ENCODE measurements at places on chromosomes 2 and 18.

DNA sequence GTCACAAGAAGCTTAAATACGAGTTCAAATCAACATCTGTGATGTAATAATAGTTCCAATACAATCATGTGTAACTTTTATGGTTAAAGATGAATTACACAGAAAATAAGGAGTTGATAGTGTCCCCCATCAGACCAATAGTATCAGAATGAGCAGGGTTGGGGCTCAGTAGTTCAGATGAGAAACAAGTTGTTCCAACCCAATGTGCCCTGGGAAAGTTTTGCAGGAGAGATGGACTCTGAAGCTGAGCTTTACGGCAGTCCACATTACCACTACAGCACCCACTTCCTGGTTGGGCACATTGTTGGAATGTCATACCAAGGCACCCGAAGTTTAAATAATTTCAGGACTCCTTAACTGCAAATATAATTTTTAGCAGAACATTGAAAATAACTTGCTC is 12.1 kb upstream of the CXCR4 start:
- DNase-seq: no peak

DNA sequence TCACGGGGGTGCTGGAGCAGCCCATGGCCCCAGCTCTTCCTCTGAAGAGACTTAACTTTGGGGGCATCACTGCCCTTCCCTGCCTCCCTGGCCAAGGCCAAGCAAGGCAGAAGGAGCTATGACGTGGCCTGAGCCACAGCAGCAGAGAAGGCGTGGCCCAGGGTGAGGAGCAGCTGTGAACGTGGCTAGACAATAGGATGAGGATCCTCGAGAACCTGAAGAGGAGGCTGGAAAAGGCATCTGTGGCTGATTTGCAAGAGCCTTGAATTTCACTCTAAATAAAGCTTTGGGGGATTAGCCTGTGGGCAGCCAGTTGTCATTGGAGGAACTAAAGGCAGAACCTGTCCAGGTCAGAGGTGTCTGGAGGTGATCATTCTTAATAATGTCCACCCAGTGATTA is 652.9 kb upstream of the ID2 start:
- DNase-seq: no peak

DNA sequence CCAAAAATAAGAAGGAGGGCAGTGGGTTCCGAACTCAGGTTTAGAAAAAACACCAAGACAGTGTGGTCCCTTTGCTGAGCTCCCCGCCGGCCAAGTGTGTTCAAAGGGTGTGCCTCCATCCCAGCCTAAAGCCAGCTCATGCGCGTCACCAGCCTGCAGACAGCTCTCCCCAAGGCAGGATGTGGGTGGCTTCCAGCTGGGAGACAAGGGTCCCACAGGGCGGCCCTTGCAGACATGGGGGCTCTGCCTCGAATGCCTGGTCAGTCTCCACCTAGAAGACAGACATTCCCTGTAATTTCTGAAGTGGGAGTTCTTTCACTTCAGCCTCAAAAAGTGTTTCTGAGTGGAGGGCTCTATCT is 135.8 kb upstream of the GPC1 start:
- DNase-seq: no peak

DNA sequence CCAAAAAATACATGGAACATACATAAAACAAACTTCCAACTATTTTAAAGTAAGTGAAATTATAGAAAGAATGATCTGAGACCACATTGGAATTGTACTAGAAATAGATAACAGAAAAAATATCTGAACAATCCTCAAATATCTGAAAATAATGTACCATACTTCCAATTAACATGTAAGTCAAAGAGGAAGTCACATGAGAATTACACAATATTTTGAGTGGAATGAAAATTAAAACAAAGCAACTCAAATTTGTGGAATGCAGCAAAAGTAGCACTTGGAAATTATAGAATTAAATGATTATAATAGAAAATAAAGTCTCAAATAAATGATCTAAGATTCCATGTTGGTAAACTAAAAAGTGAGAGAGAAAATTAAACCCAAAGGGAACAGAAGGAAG is 38.3 kb upstream of the CTIF start:
- DNase-seq: no peak

- DNase-seq: peak; percentile 86
Observed at GRCh38 chr2:33069894-33070651, 123.3 kb downstream of the LTBP1 start.

- no peak for DNase-seq
Observed at GRCh38 chr2:6971502-6971901, 54.3 kb downstream of the RNF144A start.

DNA sequence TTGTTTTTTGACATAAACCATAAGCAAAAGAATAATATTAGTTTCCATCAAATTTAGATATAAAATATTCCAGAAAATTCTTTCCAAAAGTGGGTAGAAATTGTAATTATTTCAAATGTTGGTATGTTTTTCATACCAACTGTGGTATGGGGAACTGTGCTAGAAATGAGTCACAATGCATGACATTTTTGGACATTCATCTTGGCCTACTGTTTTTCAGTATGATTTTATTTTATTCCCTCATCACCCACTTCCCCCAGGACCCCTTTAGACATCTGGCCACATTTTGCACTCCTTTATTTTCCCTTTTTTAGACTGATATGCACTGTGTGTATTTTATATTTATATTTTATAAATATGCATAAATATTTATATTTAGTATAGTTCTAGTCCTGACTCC is 97.1 kb downstream of the DPP4 start:
- no peak for DNase-seq

DNA sequence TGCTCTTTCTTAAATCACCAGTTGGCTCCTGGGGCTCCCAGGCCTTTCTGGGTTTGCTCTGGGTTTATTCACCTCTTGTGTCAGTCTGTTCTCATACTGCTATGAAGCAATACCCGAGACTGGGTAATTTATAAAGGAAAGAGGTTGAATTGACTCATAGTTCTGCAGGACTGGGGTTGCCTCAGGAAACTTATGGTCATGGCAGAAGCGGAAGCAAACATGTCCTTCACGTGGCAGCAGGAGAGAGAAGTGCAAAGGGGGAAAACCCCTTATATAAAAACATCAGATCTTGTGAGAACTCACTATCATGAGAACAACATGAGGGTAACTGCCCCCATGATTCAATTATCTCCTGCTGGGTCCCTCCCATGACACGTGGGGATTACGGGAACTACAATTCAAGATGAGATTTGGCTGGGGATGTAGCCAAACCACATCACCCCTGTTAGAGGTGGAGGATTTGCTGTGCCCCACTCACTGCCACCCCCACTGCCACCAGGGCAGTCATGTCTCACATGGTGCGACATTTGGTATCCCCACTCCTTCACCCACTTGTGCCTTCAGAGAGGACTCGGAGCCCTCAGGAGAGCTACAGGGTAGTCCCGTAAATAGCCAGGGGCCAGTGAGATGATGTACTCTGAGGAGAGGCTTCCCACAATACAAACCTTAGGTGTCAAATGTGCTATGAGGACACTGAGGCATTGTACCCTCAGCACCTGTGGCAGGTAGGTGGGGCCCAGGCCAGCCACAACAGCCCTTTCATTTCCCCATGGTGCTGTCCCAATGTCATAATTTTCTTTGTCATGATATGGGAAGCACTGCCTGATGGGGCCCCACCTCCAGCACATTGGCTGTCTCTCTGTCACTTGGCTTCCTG is 35.7 kb downstream of the CDC42EP3 start:
- DNase-seq: no peak

DNA sequence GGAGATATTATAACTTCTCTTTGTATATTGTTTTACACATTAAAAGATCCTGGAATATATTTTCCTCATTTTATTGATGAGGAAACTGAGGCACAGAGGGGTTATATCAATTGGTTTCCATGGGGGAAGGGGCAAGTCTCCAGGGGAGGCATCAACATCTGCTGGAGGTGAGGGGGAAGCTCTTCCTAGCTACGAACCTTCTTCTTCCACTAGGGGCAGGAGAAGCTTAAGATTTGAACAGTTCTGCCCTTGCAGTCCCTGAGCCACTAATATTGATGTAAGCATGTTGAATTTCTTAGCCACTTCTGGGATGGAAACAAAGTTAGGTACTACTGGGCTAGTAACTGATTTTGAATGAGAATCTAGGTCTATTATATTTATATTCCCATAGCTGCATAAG is 140.1 kb upstream of the AQP4 start:
- DNase-seq: no peak

GRCh38 chr2:1833726-1834125 is 89.4 kb upstream of the PXDN start:
- DNase-seq: no peak

GRCh38 chr2:191405546-191405945 is 160.3 kb downstream of the MYO1B start:
- DNase-seq: no peak

DNA sequence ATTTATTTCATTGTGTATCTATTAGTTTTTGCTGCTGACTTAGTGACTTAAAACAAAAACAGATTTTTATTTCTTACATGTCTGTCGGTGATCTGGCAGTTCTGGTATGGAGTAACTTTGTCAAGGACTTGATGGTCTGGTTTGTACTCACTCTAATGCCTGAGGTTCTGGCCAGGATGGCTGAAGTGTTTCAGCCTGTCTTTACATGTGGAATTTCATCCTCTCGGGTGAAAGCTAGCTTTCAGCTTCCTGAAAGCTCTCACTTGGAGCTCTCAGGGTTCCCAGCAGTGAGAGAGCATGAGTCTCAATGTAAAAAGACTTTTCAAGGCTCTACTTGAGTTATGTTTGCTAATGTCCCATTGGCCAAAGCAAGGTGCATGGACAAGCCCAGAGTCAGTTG is 216.4 kb downstream of the NR4A2 start:
- DNase-seq: no peak

- DNase-seq: no peak
Observed at GRCh38 chr2:28048341-28048740, 157.8 kb downstream of the BABAM2 start.

DNA sequence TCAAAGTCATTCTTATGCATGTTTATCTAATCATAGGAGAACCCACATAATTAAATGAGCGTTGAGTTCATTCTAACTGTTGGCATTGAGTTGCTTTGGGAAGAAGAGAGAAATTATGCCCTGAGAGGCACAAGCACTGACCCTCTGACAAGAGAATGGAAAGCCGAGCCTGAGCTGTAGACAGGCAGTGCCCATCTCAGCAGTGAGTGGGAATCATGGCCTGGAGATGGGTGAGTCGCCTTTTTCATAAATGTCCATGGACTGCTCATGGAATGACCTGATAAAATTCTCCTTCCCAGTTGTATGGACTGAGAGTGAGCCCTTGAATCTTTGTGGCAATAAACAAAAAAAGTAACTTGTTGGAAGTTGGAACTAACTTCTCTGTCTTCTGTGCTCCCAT is 21.4 kb upstream of the MYO3B start:
- no peak for DNase-seq

DNA sequence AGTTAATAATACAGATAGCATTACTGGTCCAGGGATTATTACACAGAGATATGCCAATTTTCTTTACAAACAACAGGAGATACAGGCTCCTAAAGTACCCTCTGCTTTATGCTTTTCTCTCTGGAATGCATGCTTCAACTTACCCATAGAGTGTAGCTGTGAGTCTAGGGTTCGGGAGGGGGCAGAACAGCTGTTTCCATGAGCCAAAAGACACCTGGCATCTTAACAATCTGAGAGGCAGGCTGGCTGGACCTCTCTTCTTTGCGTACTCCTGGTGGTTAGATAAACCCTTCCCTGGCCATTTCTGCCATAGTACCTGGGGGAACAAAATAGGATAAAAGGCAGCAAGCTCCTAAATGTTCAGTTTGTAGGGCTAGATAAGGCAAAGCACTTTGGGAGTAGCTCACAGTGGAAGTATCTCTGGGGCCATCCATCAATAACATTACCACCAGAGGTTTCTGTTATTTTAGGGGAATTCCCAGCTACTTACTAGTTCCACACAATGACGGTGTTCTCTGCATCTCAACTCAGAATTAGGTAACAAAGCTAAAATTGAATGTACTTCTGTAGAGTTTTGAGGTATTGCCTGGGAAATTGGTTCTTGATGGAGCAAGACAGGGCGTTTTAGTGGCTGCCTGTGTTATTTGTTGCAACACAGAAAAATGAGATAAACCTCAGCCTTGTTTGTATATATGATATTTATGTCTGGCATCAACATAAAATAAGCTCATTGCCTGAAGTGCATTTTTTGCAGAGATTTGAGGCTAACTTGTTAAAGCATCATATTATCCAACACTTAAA is 6.2 kb upstream of the CCDC85A start:
- no peak for DNase-seq

Measured in AG09319 (cell line).